T-helper 17 cell (primary cell): ENCODE measurements at places on chromosomes 5 and 9.

DNA sequence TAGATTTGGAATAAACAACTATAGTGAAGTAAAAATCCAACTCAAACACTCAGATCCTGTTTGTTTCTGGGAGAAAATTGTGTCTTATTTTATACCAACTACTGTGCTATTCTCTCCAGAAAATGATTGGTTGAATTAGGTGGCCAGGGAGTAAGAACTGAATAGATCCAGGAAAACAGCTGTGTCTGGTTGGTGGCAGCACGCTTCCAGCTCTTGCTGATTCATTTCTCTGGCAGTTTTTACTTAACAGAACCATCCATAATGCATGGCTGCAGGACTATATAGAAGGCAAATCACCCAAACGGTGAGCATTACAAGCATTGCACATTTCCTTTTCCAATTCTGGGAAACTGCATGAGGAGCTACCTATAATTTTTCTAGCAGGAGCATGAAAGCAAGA is 29.5 kb downstream of the DMAC1 start:
- H3K4me1 ChIP-seq = no peaks in the 10 kb centered on the region
- DNase-seq = no peak
- no peak overlapping the region for H3K4me3 ChIP-seq
- H3K27ac ChIP-seq = no peak overlapping the region
- peaks cover 19% of the 10 kb centered on the region for H3K27me3 ChIP-seq

GRCh38 chr5:76404223-76405211 is 1.4 kb downstream of the IQGAP2 start:
- peak; percentile 47 for DNase-seq
- H3K4me1 ChIP-seq = peaks cover 59% of the 10 kb centered on the region
- H3K27me3 ChIP-seq = no peaks in the 10 kb centered on the region
- peak overlapping the region; percentile 99 for H3K27ac ChIP-seq
- H3K4me3 ChIP-seq = peak overlapping the region; percentile 98
- H3K36me3 ChIP-seq = peaks cover 2% of the 10 kb centered on the region

DNA sequence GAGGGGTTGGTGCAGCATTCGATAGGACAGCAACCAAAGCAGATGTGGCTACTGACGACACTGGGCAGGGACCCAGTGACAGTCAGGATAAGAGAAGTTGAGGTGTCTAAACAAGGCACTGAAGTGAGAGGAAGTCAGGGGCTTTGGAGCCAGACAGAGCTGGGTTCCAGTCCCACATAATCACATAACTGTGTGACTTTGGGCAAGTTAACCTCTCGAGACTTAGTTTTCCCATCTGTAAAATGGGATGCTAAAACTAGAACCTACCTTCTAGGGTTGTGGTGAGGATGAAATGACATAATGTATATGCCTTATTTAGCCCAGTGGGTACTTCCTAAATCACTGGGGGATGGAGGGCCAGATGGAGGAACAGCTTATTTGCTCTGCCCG is 3.1 kb downstream of the ANGPTL2 start:
- peaks cover 19% of the 10 kb centered on the region for H3K4me1 ChIP-seq
- DNase-seq = no peak

- H3K27me3 ChIP-seq = peaks cover 29% of the 10 kb centered on the region
- no peaks in the 10 kb centered on the region for H3K36me3 ChIP-seq
- H3K4me1 ChIP-seq = peaks cover 17% of the 10 kb centered on the region
- no peak overlapping the region for H3K4me3 ChIP-seq
Measured at GRCh38 chr5:180604271-180604670, 13.0 kb upstream of the SCGB3A1 start.

- no peaks in the 10 kb centered on the region for H3K27me3 ChIP-seq
- DNase-seq = no peak
- peaks cover 41% of the 10 kb centered on the region for H3K4me1 ChIP-seq
Measured at GRCh38 chr5:141646026-141646425, 5.2 kb downstream of the FCHSD1 start.

DNA sequence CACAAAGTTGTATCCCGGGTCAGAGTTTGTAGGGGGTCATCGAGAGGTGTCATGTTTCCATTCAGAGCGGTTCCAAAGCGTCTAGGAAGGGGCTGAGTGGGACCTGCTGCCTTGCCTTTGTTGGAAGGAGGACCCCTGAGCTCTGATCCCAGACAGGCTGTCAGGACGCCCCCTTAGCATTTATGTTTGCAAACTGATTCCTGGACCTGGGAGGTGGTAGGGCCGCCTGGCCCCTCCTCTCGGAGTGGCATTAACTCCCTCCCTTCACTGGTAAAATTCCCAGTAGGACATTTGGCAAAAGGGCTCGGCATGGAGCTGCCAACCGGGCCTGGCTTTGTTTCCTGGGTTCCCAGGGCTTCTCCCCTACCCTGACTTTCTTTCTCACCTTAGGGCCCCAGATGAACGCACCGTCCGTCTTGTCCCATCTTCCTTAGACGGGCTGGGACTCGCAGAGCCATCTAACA is 2.5 kb downstream of the JADE2 start:
- H3K27ac ChIP-seq = peak overlapping the region; percentile 75
- DNase-seq = no peak
- no peaks in the 10 kb centered on the region for H3K27me3 ChIP-seq
- peaks cover 2% of the 10 kb centered on the region for H3K36me3 ChIP-seq
- peak overlapping the region; percentile 99 for H3K4me3 ChIP-seq

DNA sequence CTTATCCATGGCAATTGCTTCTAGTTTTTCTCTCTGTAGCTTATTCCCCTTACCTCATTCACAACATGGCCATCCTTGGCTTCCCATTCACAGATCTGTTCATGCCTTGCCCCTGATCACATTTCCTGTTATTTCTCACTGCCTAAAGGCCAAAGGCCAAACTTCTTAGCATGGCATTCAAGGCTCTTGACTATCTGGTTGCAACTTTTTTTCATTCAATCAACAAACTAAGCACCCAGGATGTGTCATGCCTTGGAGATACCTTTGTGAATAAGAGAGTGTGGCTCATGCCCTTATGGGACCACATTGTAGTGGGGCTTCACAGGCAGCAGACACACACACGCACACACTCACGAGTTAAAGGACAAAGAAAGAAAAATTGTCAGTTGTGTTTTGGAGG is 27.6 kb downstream of the FGF1 start:
- H3K27me3 ChIP-seq = peaks cover 78% of the 10 kb centered on the region
- H3K4me3 ChIP-seq = no peak overlapping the region
- no peaks in the 10 kb centered on the region for H3K36me3 ChIP-seq
- H3K27ac ChIP-seq = no peak overlapping the region
- DNase-seq = no peak

DNA sequence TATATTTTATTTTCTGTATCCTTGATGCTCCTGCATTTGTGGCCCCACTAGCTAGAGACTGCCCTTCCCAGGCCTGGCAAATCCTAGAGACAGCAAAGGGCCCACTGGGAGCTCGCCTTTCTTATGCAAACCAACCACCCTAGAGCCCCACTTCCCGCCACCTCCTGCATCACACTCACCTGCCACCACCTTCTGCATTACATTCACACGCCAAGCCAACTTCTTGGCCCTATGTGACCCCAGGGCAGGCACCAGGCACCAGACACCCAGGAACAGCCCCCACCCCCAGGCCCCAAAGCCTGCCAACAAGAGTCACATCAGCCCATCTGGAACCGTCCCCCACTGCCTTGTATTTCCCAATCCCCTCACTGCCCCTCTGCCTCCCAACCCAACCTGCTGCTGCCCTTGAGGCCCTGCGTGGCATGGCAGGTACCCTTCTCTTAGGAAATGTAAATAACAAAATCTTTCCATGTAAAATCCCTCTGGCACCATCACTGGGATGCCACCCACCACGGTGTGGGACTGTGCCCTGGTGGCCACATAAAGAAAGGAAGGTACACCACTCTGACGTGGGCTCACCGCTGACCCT is 22.0 kb downstream of the ROR2 start:
- H3K27me3 ChIP-seq = peaks cover 13% of the 10 kb centered on the region
- no peak for DNase-seq
- no peak overlapping the region for H3K4me3 ChIP-seq
- no peaks in the 10 kb centered on the region for H3K4me1 ChIP-seq

GRCh38 chr9:33222031-33222430 is 17.9 kb upstream of the SPINK4 start:
- peaks cover 13% of the 10 kb centered on the region for H3K4me1 ChIP-seq
- no peak for DNase-seq
- H3K27me3 ChIP-seq = peaks cover 9% of the 10 kb centered on the region
- H3K4me3 ChIP-seq = no peak overlapping the region

DNA sequence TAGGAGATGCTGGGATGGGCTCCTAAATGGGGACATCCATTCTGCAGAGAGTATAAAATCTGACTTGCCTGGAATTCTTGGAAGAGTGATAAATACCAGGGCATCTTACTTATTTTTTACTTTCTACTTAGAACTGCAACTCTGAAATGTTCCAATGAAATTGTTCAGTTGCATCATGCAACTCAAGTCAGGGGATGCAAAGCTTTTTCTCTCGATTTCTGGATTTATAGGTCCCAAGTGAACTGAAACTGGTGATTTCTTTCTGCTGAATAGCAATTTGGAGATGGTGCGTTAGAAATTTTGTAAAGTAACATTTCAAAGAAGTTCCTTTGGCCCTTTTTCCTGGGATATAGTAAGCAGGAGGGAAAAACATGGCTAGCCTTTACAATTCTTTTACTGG is 238.4 kb upstream of the CD180 start:
- H3K27ac ChIP-seq = no peak overlapping the region
- peaks cover 4% of the 10 kb centered on the region for H3K27me3 ChIP-seq

DNA sequence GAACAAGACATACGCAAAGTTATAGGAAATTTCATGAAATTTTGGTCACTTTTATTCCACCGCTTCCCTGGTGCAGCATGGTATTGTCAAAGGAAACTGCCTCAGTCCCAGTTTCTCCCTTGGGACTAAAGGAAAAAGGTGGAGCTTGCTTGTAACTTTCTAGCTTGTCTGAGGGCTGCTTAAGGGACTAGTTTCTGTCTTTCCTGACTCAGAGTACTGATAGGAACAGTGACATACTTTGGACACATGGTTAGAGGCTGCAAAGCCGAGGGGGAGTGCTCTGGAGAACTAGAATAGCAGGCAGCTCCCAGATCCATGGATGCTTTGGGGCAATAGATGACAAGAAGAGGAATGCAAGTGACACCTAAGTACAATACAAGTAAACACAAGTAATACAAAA is 136.7 kb downstream of the CDC42SE2 start:
- H3K36me3 ChIP-seq = peaks cover 10% of the 10 kb centered on the region
- no peak for DNase-seq
- H3K4me1 ChIP-seq = peaks cover 21% of the 10 kb centered on the region
- peak overlapping the region; percentile 55 for H3K4me3 ChIP-seq
- H3K27ac ChIP-seq = peak overlapping the region; percentile 54
- H3K27me3 ChIP-seq = no peaks in the 10 kb centered on the region

DNA sequence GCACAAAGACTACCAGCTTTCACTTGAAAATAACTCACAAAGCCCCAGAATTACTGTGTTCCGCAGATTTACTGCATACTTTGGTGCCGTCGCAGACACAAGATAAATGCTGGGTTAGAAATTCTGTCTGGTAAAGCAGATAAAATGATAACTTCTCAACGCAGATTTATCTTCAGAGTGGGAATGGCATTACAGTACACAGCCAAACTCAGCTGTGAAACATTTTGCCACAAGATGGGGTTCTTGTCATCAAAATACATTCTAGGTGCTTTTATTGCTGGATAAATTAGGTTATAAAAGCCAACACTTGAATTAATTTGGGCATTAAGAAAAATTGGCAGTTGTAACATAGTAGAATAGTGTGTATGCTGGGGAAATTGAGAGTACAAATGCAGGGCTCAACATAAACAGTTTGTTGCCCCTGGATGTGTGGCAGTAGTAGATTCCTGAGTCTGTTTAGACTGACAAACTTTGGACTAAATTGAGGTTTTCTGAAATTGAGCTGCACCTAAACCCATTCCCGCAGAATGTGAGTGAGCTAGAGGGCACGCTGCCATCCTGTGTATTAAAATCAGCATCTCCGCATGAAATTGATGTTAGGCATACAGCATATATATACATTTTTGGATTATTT is 61.1 kb downstream of the LMNB1 start:
- no peak overlapping the region for H3K4me3 ChIP-seq
- no peak overlapping the region for H3K27ac ChIP-seq
- DNase-seq = no peak
- no peaks in the 10 kb centered on the region for H3K27me3 ChIP-seq

DNA sequence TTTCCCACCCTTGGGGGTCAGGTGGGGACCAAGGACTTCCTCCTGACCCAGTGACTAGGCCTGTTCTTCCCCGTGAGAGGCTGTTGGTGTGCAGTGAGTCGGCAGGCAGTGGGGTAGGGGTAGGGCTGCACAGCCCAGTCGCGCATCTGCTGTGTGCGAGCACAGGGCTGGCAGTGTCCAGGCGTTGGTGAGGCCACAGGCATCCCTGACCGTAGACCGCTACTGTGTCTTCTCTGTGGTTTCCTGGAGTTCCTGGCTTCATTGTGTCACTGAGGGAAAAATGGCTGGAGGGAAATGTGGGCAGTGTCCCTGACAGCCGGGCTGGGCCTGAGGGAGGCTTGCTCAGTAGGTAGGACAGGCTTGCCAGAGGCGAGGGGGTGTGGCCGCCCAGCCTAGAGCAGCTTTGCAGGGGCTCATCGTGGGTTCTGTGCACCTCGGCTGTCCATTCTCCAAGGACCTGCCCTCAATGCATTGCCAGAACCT is 95.4 kb downstream of the CACNA1B start:
- no peak for DNase-seq
- H3K36me3 ChIP-seq = peaks cover 8% of the 10 kb centered on the region
- H3K4me3 ChIP-seq = no peak overlapping the region
- H3K4me1 ChIP-seq = peaks cover 2% of the 10 kb centered on the region
- H3K27ac ChIP-seq = no peak overlapping the region

- no peaks in the 10 kb centered on the region for H3K36me3 ChIP-seq
- no peak overlapping the region for H3K27ac ChIP-seq
- H3K4me1 ChIP-seq = no peaks in the 10 kb centered on the region
- DNase-seq = no peak
- no peak overlapping the region for H3K4me3 ChIP-seq
Measured at GRCh38 chr5:6135977-6136376, 242.4 kb downstream of the MED10 start.

GRCh38 chr9:82894961-82895821 is 167.8 kb downstream of the RASEF start:
- H3K27me3 ChIP-seq = no peaks in the 10 kb centered on the region
- no peaks in the 10 kb centered on the region for H3K4me1 ChIP-seq
- no peak for DNase-seq

DNA sequence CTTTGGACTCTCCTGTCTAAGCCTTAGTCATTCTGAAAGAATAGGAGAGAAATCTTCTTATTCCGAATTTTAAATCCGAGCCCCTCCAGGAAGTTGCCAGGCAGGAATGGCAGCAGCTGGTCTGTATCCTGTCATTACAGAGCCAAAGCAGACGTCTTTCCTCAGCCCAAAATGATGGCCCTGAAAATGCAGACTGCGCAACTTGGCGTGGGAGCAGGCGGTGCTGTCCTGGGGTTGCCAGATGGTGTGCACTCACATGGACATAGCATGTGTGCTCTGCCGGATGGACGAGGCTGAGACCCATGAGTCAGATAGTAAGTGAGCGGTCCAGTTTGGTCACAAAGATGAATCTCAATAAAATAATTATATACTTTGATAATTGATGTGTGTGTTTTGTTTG is 410.4 kb downstream of the KCTD16 start:
- no peak overlapping the region for H3K4me3 ChIP-seq
- no peak for DNase-seq
- no peaks in the 10 kb centered on the region for H3K4me1 ChIP-seq
- no peaks in the 10 kb centered on the region for H3K36me3 ChIP-seq
